ENCODE measurements at places on chromosomes 11 and 22. TPM values are rescaled to one million over a fixed set of nuclear protein-coding genes. Genes with fewer than 3 reads are reported as not detected.

Gene CCDC88B
- total RNA-seq = 1.9 TPM

Gene KRTAP5-10
- total RNA-seq = not detected

Gene TRIM6
- 6.5 TPM for total RNA-seq

Gene DUSP8
- 0.44 TPM for total RNA-seq

Gene RAG2
- not detected for total RNA-seq

Gene PANX3
- total RNA-seq = not detected

Gene CRYBB3
- total RNA-seq = not detected

Gene CAPN5
- 13.5 TPM for total RNA-seq

Gene SWAP70
- total RNA-seq = 44.2 TPM

Gene FOLR1
- 0.12 TPM for total RNA-seq

Gene OR5B21
- not detected for total RNA-seq

Gene DBX1
- not detected for total RNA-seq

Gene HTR3A
- under 0.01 TPM for total RNA-seq

Gene TTC36
- 0.22 TPM for total RNA-seq

Gene OR11H1
- not detected for total RNA-seq

Gene TRIM49
- total RNA-seq = not detected

Gene C11orf42
- total RNA-seq = not detected

Gene INS
- total RNA-seq = not detected

Gene SHISA8
- not detected for total RNA-seq

Gene PYGM
- total RNA-seq = 0.33 TPM

Gene GAL
- total RNA-seq = 3.3 TPM

Gene MUC6
- not detected for total RNA-seq

Gene PNPLA5
- total RNA-seq = not detected

Gene GGT1
- 1.8 TPM for total RNA-seq

Gene BEST1
- total RNA-seq = 3.1 TPM

Gene PNPLA2
- 19.1 TPM for total RNA-seq

Gene NXF1
- total RNA-seq = 28.4 TPM

Gene EWSR1
- 144 TPM for total RNA-seq

Gene CALCA
- total RNA-seq = not detected

Gene BTG4
- not detected for total RNA-seq

Gene TREH
- total RNA-seq = under 0.01 TPM

Gene THY1
- total RNA-seq = 162 TPM

Gene FBLN1
- 94.1 TPM for total RNA-seq

Gene TMPRSS5
- under 0.01 TPM for total RNA-seq

Gene MS4A13
- not detected for total RNA-seq

Gene RCE1
- total RNA-seq = 14.9 TPM

Gene YPEL4
- total RNA-seq = 0.66 TPM

Gene GRM5
- total RNA-seq = 0.11 TPM

Gene NPAS4
- total RNA-seq = not detected

Gene PRAME
- total RNA-seq = not detected

Gene ZNF280B
- 1.1 TPM for total RNA-seq

Gene BUD13
- 21.8 TPM for total RNA-seq

Gene GSTT2B
- total RNA-seq = 4.5 TPM

Gene SEPTIN5
- total RNA-seq = 14.8 TPM

Gene OR4D5
- total RNA-seq = not detected

Gene NFAM1
- total RNA-seq = not detected

Gene NAT10
- 19.3 TPM for total RNA-seq

Gene ENTHD1
- not detected for total RNA-seq

Gene FXYD2
- not detected for total RNA-seq

Gene TSPAN18
- not detected for total RNA-seq

Gene TMEM121B
- 0.11 TPM for total RNA-seq

Gene POU2AF1
- total RNA-seq = not detected

Gene CFAP300
- 7.9 TPM for total RNA-seq

Gene ACTN3
- total RNA-seq = under 0.01 TPM

Gene DEFB131B
- not detected for total RNA-seq

Gene ACRV1
- not detected for total RNA-seq

Gene RIMBP3B
- 0.11 TPM for total RNA-seq

Gene CNGA4
- under 0.01 TPM for total RNA-seq
